ENCODE measurements at places on chromosomes 4 and X.

GRCh38 chrX:126509923-126510322 lies 42.7 kb downstream of the DCAF12L1 start:
- no peak for DNase-seq

- DNase-seq, result no peak
Measured at GRCh38 chrX:47489507-47490275, 6.7 kb upstream of the ZNF41 start.

- no peak for DNase-seq
Measured at GRCh38 chrX:9847071-9847470, 60.8 kb downstream of the SHROOM2 start.

DNA sequence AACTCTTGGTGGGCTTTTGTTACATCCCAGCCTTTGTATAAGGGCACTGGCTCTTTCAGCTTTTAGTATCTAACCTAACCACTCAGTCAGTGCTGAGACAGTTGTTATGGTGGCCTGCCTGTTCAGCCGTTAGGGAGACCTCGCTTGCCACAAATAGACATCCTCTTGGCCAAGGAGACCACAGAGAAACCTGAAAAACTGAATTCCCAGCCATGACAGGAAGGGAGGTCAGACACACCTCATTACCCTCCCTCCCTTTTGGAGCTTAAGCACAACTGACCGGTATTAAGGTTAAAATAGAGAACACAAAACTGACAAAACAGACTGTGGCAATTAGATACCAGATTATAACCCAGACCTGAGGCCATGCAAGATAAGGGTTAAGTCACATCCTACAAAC lies 1639.3 kb downstream of the RPA4 start:
- no peak for DNase-seq

- peak; percentile 54 for DNase-seq
Measured at GRCh38 chrX:149825424-149825823, 43.7 kb downstream of the MAGEA9 start.

- no peak for DNase-seq
Measured at GRCh38 chr4:7342223-7343080, 92.3 kb downstream of the PSAPL1 start.

DNA sequence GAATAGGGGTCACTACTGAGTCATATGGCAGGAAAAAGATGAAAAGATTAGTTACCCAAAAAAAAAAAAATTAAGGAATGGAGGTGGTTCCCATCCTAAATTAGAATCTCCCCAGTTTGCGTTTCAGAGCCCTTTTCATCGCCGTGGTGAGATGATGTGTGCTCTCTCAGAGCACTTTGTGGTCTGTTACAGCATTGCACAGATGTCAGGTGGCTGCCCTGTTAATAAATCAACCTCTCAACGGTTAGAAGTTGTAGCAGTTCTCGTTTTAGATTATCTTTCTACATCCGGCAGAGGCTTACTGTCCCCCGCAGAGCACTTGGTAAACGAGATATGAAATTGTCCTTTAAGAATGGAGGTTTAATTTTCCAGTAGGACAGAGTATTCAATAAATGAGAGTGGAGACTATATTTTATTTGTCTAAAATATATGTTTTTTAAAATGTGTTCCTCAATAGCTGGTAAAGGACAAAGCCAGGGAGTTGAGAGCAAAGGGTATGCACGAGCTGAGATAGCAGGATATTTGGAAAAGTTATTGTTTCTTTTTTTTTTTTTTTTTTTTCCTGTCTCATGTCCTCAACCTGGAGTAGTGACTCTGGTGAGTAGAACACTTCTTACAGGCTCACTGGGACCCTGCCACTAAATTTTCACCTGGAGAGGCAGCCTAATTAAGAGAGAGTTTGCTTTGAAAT lies 26.9 kb downstream of the AFF1 start:
- no peak for DNase-seq

- no peak for DNase-seq
Measured at GRCh38 chrX:29419774-29420553, 795.4 kb upstream of the MAGEB2 start.

DNA sequence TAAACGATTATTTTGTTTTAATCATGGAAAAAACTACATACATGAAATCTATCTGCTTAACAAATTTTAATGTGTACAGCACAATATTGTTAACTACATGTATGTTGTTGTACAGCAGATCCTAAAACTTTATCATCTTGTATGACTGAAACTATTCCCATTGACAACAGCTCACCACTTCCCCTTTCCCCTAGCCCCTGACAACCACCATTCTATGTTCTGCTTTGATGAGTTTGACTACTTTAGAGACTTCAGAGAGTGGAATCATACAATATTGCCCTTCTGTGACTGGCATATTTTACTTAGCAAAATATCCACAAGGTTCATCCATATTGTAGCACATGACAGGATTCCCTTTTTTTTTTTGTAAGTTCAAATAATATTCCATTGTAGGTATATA lies 185.9 kb downstream of the CFAP299 start:
- DNase-seq, result no peak

GRCh38 chrX:10851809-10852208 lies 231.4 kb upstream of the MID1 start:
- no peak for DNase-seq

DNA sequence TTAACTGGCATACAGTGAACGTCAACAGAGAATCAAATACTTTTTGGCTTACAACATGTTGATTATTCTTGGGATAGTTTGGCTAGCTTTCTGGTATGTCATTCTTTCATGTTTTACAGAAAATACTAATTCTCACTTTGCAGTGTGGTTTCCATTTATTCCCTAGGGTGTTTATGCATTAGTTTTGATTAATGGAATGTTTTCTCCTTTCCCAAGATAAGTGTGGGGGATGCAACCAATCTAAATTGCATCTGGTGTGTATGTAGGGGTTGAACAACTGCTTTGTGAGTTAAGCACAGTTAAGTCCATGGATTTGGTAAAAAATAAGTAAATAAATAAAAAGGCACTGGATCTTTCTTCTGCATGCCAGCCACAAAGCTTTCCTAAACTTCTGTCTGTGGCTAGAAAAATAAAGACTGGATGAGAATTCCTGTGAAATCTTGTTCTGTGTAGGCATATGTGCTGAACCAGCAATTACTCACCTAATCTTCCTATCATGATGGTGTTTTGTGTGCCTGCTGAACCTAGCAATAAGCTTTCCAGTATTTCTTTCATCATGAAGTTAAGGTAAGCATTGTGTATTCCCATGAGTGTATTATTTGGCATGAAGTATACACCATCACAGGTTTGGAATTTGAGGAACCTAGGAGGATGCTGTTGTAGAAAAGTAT lies 50.6 kb upstream of the TENM3 start:
- no peak for DNase-seq

DNA sequence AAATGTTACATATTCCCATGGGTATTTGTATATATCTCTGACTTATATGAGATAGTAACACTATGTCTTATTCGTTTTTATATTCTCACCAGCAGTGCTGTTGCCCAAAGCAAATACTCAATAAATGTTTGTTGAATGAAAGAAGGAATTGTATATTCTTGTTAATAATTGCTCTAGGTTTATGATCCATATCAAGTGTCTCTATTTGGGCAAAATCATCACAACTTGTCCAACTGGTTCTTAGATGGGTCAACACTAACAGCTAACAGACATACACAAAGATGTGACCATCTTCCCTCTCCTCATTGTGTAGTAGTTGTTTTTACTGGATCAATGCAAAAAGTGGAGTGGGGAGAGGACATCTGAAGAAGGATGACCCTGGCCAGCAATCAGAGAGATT lies 6.6 kb upstream of the APLN start:
- DNase-seq, result no peak

GRCh38 chrX:103687073-103687695 lies 685 bp upstream of the MORF4L2 start:
- DNase-seq, result peak; percentile 89

- no peak for DNase-seq
Measured at GRCh38 chr4:139493176-139493575, 39.3 kb downstream of the RAB33B start.

GRCh38 chr4:82801910-82802521 lies 3.4 kb upstream of the SCD5 start:
- no peak for DNase-seq

- DNase-seq, result no peak
Measured at GRCh38 chr4:11593576-11594116, 165.0 kb upstream of the HS3ST1 start.

DNA sequence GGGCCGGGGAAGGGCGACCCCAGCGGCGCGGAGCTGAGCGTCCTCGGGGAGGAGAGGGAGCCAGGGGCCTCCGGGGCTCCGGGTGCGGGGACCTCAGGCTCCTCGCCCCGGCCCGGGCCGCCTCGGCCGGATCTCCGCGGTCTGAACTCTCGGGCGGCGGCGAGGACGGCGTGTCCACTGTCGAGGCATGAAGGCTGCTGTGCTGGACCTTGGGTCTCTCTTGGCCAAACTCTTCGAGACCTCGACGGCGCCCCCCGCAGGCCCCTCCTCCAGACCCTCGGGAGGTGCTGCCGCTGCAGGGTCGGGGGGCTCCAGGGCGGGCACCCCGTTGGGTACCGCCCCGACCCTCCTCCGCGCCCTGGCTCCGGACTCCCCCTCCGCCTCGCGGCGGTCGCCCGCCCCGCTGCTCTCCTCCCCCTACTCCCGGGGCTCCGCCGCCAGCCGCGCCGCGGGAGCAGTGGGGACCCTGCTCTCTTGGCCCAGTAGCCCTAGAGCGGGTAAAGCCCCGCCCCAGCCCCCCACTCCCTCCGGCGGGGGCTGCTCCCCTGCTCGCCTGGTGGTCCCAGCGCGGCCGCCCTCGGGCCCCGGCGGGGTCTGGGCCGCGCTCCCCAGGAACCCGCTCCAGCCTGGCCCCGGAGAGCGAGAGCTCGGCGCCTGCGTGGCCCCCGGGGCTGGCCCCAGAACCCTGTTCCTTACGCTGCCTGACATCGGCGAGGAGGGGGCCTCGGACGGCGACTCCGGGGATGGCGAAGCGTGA lies 564 bp downstream of the FAM149A start:
- DNase-seq, result no peak

- DNase-seq, result no peak
Measured at GRCh38 chr4:121139533-121140222, 24.4 kb downstream of the TNIP3 start.

GRCh38 chr4:128565565-128566186 lies 243.8 kb upstream of the JADE1 start:
- DNase-seq, result peak; percentile 42

DNA sequence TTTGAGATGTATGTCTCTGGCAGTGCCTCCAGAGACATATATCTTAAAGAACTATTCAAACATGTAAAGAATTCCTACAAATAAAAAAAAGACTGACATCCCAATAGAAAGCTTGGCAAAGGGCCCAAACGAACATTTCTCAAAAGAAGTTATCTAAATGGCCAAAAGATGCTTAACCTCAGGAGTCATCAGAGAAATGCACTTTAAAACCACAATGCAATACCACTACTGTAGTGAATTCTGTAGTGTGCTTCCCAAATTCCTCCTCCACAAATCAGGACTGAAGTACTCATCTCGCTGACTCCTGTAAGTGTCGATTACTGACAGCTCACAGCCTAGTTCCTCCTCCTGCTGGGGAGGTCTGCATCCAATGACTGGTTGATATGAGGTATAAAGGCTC lies 129.0 kb upstream of the MAMLD1 start:
- DNase-seq, result no peak

- peak; percentile 22 for DNase-seq
Measured at GRCh38 chr4:152500800-152501434, 35.0 kb downstream of the FBXW7 start.

DNA sequence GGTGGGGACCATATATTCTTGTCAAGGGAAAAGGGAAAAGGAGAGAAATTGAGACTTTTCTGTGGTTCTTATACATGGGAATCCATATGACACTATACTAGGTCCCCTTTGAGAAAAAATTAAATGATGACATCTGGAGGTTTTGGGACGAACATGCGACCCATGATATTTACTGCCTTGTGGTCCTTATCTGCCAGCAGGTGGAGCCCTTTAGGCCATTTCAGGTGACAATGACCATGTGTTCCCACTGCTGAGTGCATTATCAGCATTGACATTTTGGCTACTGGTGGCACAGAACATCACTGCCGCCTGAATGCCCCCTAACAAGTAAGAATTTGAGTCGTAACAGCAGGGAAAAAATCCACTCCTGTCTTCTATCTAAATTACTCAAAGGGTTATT lies 843.4 kb downstream of the FSTL5 start:
- no peak for DNase-seq

DNA sequence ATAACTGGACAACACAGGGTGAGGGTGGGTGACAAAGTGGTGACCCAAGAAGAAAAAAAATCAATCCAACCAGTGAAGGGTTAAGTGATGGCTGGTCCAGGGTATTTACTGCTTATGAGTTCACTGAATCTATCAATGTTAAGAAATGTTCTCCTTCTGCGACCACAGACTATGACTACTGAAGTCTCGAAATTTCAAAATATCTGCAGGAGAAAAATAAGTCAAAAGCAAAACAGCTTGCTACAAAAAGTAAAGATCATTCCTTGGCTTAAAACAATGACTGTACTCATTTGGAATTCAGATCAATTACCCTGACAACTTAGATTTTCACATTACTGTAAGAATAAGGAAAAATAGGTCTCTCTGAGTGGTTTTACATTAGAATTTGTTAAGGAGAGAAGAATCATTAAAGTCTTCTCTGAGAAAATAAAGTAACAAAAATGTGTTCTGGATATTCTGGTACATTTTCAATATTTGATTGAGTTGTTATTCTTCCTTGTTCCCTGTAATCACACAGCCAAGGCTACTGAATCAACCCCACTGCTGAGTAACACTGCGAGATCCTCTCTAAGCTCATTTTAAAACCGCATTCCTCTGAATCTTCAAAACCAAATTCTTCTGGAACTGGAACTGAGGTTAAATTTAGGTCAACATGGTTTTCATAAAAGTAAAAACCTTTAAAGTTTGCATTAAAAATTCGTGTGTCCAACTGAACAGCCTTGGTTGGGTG lies 22.7 kb downstream of the SMPX start:
- no peak for DNase-seq

- DNase-seq, result no peak
Measured at GRCh38 chr4:1629699-1630083, 54.4 kb downstream of the FAM53A start.

- no peak for DNase-seq
Measured at GRCh38 chr4:8854931-8855330, 16.7 kb downstream of the HMX1 start.

GRCh38 chr4:68962868-68963267 lies 11.3 kb upstream of the UGT2A3 start:
- DNase-seq, result no peak

DNA sequence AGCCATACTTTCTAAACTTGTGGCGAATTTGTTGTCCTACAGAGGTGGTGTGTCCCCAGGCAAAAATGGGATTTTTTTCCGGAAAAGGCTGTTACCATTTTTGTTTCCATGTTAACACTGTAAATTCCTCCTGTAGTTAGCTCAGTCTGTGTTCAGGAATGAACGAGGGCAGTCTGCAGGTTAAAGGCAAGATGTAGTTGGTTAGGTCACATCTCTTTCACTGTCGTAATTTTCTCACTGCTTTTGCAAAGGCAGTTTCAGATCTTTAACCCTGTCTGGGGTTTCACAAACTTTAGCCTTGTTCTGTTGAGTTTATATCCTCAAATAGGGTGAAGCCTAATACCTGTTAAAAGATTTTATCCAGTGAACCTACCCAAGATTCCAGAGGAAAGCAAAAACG lies 50.5 kb upstream of the PUDP start:
- no peak for DNase-seq

Data from activated CD4-positive, alpha-beta memory T cell treated with anti-CD3 and anti-CD28 coated beads for 36 hours (primary cell).